Activated T-cell treated with anti-CD3 and anti-CD28 coated beads for 1 hour (primary cell): ENCODE measurements at places on chromosomes 3 and 15.

DNA sequence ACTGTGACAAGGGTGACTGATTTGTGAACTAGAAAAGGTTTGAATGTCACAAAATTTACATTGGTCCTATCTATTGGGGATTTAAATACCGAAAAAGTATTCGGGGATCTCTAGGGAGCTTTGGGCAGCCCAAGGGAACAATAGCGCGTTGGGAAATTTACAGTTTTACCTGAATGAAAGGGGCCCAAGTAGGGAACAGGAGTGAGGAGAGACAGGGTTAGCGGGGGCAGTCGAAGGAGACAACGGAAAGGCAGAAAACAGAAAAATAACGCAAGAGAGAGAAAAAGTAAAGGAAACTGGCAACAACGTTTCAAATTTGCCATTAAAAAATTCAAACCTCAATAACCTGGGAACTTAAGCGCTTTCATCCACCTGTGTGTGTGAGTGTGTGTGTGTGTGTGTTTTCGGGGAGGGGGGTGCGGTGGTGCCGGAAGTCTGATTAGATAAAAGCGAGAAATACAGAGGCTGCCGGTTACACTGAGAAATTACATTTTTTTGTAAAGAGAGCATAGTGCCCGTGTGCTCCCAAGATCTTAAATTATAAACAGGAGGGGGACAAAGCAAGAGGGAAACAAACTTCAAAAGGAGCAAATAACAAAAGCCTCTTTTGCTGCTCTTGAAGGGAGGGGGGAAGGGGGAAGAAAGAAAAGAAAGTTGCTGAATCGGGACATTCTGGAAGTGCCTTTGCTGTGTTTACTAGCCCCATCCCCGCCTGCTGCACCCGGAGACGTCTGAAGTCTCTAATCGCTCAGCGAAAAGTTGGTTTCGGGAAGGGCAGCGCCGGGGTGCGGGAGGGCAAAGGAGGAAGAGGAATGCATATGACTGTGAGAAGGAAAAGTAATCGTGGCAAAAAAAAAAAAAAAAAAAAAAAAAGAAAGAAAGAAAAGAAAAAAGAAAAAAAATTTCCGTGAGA, 721 bp upstream of the ZIC1 start:
- DNase-seq, result no peak

- no peak for DNase-seq
These were observed 10.8 kb upstream of the C3orf22 start for GRCh38 chr3:126569390-126569975.

DNA sequence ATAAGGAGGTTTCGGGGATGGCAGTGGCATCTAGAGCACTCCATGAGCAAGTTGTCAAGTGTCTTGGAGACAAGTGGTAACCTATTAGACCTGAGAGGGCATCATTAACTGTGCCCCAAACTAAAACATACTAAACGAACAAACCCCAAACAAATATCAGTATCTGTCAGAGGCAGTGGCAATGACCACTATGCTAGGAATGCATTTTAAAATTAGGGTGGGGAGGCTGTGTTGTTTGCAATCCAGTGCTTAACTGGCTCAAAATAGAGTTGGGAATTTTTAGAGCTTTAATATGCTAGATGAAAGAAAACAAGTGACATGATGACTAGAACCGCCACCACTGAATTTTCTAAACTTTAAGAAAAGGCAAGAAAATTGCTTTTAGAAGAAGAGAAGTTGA, 51.8 kb upstream of the TPRG1 start:
- no peak for DNase-seq

GRCh38 chr3:195017151-195017550, 253.8 kb downstream of the XXYLT1 start:
- no peak for DNase-seq

DNA sequence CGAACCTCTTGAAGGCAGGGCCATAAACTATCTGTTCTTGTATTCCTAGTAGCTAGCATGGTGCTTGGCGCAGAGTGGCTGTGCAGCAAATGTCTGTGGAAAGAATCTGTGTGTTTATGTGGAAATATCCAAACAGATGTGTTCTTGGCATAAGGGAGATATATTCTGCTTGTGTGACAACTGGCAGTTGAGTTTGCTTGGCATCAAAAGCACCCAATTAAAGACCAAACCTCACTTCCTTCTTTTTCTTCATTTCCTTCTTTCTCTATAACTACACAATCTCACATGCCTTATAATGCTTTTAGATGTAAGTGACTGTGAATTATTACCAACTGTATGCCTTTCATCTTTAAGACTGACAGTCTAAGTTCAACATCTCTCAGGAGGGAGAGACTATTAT, 296.5 kb downstream of the SLC9A9 start:
- DNase-seq, result no peak

DNA sequence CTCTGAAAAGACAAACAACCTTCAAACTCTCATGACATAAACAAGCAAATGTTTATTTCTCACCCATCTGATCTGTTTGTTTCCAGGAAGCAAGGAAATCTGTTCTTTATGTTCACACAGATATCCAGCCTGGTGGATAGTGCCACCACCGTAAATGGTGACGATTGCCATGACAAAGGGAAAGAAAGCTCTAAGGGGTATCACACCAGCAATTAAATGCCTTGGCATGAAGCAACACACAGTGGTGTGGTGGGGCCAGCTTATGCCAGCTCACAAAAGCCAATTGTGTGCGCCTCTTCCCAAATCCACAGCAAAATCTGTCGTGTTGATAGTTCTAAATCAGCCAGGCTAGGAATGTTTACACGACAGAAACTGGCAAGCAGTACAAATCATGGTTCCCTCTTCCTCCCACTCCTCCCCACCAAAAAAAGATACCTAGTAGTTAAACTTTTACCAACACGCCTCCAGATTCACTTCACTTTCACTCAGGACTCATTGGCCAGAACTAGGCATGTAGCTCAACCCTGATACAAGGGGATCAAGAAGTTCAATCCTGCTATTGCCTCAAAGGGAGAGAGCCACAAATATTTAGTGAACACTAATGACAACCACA, 189.2 kb upstream of the SLCO3A1 start:
- no peak for DNase-seq

GRCh38 chr3:143809121-143809621, 39.1 kb downstream of the SLC9A9 start:
- DNase-seq, result no peak

- DNase-seq, result no peak
These were observed 35.8 kb downstream of the NIPA2 start for GRCh38 chr15:22874256-22874655.
